ENCODE measurements at places on chromosomes 7 and 10.

DNA sequence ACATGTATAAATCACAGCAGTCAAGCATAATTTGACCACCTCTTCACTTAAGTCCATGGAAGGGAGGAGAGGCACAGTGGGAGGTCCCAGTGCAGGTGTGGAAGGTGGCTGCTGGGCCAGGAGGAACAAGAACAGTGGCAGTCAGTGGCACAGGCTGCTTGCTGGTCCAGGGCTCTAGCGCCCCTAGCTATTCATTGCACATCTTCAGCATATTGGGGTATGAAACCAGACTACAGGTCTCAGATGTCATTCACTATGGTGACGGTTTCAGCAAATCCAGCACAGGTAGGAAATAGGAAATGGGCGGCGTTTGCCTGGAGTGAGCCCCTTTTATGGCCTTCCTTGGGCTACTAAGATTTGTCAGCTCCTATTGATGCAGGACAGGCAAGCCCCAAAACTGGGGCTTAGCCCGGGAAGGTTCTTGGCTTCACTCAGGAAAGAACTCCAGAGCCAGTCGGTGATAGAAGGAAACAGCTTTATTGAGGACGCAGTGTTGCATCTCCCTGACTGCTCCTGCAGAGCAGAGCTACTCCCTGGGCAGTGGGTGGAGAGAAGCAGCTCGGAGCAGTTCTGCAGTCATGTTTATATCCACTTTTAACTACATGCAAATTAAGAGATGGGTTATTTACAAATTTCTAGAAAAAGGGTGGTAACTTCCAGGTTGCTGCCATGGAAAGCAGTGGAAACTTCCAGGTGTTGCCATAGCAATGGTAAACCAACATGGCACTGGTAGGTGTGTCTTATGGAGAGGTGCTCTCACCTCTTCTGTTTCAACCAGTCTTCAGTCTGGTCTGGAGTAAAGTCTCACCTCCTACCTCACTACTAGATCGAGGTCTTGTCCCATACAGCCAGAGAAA lies 608.8 kb downstream of the PARD3 start:
- no peak for DNase-seq

DNA sequence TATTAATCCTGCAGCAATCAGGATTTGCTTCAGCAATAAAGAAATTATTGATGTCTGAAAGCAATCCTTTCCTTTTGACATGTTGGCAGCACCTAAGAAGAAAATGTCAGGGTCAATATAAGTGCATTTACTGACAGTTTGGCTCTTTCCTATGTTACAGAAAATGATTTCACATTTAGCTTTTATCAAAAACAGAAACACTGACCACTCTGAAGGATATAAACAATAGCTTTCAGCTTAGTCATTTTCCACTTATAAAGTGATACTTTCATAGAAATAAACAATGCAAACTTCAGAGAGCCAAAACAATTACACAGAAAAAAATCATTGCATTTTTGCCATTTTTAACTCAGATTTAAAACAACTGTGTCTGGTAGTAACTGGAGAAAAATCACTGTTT lies 325.6 kb upstream of the KAT6B start:
- DNase-seq, result no peak

GRCh38 chr10:112446055-112446854 lies 459 bp downstream of the ZDHHC6 start:
- DNase-seq, result no peak

DNA sequence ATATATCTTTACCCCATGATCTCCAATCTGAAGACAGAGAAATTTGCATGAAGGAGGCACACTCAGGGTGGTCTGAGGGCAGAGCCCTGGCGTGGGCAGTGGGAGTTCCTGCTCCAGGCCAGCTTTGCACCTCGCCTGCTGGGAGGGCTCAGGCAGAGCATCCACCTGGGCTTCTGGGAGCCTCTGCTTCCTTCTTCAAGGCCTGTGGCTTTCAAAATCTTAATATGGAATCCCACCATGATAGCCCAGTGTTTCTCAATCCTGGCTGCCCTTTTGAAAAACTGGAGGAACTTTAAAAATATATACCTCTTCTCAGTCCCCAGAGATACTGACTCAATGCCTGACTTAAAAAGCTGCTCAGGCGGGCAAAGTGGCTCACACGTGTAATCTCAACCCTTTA lies 36.7 kb upstream of the PSAP start:
- no peak for DNase-seq

Data from coronary artery (tissue), 2 donors.